SK-N-SH (cell line): ENCODE measurements at places on chromosomes 2 and 18.

DNA sequence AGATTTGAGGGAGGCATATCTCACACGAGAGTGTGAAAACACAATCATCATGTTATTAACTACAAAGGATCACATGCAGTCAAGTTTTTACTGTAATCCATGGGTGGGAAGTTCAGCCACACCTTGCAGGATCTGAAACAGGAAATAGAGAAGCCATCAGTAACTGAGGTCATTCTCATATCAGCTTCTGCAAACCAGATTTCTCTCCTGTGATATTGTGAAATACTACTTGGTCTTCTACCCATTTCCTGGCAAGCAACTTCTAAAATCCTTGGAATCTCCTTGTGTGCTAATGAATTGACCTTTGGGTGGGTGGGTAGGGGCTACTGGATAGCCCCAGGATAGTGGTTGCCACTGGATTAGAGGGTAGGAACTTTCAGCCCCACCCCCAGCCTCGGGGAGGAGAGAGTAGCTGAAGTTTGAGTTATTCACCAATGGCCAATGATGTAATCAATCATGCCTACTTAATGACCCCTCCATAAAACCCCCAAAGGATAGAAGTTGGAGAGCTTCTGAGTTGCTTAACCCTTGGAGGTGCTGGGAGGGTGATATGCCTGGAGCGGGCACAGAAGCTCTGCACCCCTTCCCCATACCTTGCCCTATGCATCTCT lies 25.6 kb upstream of the TGIF1 start:
- no peak for DNase-seq

GRCh38 chr2:98380203-98380535 lies 33.9 kb downstream of the CNGA3 start:
- no peak for DNase-seq

DNA sequence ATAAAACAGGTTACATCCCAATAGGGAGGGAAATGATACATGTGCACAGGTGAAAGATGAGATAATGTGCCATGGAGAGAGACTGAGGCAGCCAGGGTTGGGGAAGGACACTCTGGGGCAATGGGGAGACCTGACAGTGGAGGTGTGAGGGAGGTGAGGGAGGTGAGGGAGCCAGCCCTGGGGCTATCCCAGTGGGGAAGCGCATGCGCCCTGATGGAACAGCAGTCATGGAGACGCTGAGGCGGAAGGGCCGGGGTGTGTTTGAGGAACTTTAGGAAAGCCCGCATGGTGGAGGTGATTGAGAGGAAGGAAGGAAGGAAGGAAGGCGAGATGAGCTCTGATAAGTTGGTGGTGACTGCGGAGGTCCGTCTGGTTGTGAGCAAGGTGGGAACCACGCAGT lies 66.5 kb downstream of the CABLES1 start:
- DNase-seq = no peak

- DNase-seq = no peak
These were observed 42.7 kb upstream of the ODC1 start for GRCh38 chr2:10490806-10491291.

DNA sequence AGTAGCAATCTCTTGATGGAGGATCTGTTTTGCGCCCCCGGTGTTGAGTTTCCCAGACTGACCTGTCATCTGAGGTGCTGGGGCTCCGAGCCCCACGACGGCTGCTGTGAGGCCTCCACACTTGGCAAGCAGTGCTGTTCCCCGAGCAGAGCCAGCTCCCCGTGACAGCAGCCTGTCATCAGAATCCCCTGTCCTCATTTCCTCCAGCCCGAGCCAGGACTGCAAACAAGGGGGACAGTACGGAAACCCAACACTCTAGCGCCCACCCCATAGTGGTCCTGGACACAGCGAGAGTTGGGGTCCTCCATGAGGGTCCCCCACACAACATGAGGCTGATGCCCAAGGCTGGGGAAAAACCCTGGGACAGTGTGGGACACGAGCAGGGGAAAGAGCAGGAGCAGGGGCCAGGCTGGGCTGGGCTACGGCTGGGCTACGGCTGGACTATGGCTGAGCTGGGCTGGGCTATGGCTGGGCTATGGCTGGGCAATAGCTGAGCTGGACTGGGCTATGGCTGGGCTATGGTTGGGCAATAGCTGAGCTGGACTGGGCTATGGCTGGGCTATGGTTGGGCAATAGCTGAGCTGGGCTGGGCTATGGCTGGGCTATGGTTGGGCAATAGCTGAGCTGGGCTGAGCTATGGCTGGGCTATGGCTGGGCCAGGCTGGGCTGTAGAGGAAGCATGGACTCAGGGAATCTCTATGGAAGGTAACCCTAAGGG lies 1.5 kb upstream of the KLHL30 start:
- DNase-seq = no peak
